Transverse colon (tissue), 4 donors: ENCODE measurements at places on chromosomes 3 and 15. TPM values are rescaled to one million over a fixed set of nuclear protein-coding genes. Genes with fewer than 3 reads are reported as not detected.

- DNase-seq = no peak
These were observed 105.8 kb downstream of the CYP19A1 start for GRCh38 chr15:51232581-51232980.

- DNase-seq = no peak
These were observed 21.6 kb downstream of the LINS1 start for GRCh38 chr15:100580414-100580813.

DNA sequence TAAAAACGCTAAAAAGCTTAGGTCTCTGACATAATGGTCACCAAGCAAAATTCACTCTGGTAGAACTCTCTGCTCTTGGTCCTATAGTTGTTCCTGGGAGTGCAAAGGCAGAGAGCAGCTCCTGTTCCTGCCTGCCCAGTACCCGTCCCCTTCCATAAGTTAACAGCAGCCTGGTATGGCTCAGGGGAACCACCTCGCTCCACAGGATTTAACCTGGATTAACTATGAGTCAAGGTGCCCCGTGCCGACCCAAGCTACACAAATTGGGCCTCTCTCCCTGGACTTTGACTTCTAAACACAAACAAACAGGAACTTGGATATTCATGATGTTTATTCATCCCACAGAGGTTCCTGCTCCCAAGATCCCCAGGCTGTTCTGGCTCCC lies 32.1 kb downstream of the SCAP start:
- peak; percentile 59 for DNase-seq

- DNase-seq = no peak
These were observed 333.5 kb upstream of the SEMA6D start for GRCh38 chr15:47383801-47384200.

RIOX2 gene
- 9.6 TPM for total RNA-seq

DNA sequence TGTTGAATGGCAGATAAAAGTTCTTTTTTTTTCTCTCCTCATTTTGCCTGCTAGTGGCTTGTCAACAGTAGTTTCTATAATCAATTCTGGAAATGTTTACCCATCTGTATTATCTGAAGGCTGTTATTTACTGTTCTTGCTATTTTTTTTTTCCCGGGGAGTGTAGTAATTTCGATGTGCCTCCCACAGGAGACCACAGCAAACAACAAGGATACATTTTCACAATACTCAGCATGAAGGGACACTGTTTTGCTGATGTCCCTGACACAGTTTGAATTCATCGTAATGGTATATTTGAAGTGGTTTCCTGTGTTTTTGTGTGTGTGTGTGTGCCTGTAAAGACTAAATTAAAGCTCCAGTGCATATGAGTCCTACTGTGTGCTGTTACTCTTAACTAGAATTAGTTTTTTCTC lies 92.1 kb upstream of the ICE2 start:
- no peak for DNase-seq

CCDC13 gene
- total RNA-seq = 4.0 TPM

GRCh38 chr15:39963786-39964185 lies 29.9 kb downstream of the EIF2AK4 start:
- no peak for DNase-seq

- no peak for DNase-seq
These were observed 68.8 kb downstream of the PLOD2 start for GRCh38 chr3:146092230-146092629.

GOLGA8G gene
- not detected for total RNA-seq

A4GNT gene
- not detected for total RNA-seq

- DNase-seq = no peak
These were observed 108.4 kb upstream of the RORA start for GRCh38 chr15:61337541-61337940.

PLA2G4E gene
- total RNA-seq = 0.32 TPM

GRCh38 chr15:84725001-84725491 lies 9.1 kb upstream of the SEC11A start:
- no peak for DNase-seq

DNA sequence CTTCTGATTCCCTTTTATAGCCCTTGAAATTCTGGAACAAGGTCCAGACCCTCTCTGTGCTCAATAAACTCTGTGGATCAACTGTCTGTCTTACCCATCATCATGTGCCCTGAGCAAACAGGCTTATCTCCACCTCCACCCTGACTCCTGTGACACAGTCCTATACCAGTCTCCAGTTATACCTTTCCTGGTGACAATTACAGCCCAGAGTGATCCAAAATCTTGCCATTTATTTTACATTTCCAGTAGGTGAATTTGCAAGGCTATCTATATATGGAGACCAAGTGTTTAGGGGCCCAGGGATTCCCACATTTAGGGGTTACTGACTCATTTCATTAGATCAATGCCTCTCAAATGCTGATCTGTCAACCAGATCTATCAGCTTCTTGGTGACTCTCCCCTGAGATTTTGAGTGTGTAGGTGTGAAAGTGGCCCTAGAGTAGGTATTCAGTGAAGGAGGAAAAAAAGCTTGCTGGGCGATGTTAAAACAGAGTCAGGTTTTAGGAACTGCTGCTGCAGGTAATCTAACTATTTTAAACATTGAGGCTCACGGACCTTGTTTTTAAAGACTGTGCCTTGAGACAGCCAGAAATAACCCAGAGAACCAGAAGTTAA lies 229.6 kb upstream of the WNT5A start:
- DNase-seq = no peak

AADACL2 gene
- total RNA-seq = not detected

DNA sequence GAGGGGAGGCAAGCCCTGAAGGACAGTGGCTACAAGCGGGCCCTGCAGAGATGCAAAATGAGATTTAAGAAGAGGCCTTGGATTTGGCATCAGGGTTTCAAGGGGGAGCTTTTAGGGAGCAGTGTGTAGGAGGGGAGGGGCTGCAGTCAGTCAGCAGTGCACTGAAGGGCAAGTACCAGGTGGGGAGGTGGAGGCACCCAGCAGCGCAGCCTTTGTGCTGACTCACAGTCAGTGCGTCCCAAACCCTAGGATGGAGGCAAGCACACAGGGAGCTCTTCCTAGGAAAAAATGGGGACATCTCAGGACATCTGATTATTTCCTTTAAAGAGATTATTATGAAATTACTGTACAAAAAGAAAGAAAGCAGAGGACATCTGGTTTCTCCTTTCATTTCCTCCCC lies 80.0 kb downstream of the AAGAB start:
- DNase-seq = no peak

- no peak for DNase-seq
These were observed 89.5 kb downstream of the PTPRG start for GRCh38 chr3:61650719-61651410.

GRCh38 chr3:119294696-119295671 lies 801 bp downstream of the ARHGAP31 start:
- DNase-seq = peak; percentile 48

GRCh38 chr3:159787178-159787574 lies 201.5 kb upstream of the IL12A start:
- peak; percentile 64 for DNase-seq

DNA sequence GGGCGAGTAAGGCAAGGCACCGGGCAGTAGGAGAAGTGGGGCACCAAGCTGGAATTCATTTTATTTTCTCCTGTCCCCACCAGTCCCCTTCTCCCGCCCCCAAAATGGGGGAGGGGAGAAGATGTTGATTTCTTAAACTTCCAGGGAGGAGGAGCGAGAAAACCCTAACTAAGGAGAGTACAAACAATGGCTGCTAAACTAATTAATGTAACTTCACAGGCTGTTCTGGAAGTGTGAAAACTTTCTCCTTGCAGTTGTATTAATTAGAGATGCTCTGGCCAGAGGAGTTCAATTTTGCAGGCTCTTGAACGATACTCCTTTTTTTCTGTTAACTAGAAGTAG lies 11.5 kb downstream of the ZIC4 start:
- no peak for DNase-seq

WNT7A gene
- not detected for total RNA-seq

CSPG5 gene
- total RNA-seq = 0.96 TPM

GOLGA8S gene
- total RNA-seq = not detected
